ENCODE measurements at places on chromosomes 3 and 15.

GRCh38 chr3:187551416-187551815 is 118.8 kb downstream of the SST start:
- no peak for DNase-seq

DNA sequence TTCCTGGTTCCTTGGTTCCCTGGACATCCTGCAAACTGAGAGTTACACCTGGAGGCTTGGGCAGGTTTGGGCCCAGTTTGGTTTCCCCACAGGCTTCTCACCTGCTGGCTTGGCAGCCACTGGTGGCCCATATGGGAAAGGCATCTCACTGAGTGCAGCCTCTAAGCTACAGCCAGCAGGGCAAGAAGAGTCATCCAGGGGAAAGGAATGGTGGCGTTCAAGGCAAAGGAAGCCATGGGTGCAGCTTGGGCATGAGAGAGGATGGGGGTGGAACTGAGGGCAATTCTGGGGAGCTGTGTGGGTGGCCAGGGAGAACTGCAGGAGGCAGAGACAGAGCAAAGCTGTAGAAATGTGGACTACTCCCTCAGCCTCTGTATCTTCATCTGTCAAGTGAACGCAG is 106.4 kb downstream of the EPHB1 start:
- no peak for DNase-seq

DNA sequence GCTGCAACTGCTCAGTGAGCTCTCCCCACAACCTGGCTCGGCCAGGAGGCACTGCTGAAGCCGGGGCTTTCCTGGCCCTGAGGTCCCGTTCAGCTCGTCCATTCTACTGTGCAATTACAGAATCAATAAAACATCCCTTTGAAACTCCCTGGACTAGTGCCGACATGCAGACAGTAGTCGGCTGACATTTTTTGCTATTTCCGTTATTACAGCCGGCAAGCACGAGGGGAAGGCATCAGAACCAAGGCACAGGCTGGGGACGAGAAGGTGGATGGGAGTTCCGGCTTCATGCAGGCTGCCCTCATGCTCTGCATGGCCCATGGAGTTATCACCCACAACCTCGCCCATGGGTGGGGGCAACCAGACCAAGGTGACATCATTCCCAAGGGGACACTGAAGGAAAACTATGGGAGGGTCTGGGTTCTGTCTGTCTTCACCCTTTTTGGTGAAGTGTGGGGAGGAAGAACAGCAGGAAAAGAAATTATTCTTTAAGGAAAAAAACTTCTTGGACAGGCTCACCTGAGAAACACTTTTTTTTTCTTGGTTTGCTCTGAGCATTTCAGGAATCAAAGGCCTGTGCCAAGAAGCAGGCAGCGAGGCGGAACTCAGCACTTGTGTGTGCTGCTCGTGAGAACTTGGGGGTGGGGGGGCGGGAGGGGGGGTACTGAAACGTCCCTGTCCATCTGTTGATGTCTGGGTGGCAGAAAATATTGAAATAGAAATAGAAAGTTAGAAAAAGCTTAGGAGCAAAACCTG is 154.5 kb downstream of the FOXP1 start:
- peak; percentile 57 for DNase-seq

- DNase-seq = no peak
Observed at GRCh38 chr3:153634683-153635082, 472.7 kb downstream of the RAP2B start.

- DNase-seq = peak; percentile 34
Observed at GRCh38 chr15:74302821-74303359, 64.6 kb downstream of the CYP11A1 start.

- DNase-seq = no peak
Observed at GRCh38 chr15:64182859-64183370, 20.1 kb upstream of the PPIB start.

DNA sequence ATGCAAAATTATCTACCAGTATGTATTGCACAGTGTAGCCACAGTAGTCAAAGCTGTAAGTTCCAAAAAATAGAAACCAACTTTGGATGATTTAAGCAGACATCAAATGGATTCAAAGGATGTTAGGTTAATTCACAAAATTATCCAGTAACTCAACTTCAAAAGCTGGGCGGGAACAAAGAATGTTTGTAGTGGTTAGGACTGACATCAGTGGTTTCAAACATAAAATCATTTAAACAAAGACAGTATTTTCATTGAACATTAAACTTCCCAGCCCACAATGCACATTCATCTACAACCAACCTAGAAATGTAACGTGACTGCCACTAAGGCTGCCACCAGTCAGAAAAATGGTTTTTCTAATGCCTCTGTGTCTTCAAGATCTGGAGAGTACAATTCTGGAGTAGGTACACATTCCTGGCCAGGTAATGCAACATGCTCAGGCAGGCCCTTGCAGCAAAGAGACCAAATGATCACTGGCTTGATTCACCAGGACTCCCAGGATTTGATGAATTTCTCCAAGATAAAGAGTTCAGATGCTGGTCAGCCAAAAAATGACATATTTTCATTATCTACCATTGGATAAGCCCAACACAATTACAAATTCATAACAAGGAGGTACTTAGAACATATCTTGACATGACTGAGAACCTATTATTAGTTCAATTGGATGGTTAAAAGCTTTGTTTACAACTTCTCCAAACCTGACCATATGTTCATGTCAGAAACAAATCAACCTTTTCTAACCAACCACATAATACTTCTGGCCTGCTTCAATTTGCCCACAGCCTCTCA is 189.8 kb upstream of the CNTN4 start:
- no peak for DNase-seq

Measured in CD4-positive, alpha-beta T cell treated with Interleukin-6 for 4 hours (primary cell).